ENCODE measurements at places on chromosomes 1 and 21.

DNA sequence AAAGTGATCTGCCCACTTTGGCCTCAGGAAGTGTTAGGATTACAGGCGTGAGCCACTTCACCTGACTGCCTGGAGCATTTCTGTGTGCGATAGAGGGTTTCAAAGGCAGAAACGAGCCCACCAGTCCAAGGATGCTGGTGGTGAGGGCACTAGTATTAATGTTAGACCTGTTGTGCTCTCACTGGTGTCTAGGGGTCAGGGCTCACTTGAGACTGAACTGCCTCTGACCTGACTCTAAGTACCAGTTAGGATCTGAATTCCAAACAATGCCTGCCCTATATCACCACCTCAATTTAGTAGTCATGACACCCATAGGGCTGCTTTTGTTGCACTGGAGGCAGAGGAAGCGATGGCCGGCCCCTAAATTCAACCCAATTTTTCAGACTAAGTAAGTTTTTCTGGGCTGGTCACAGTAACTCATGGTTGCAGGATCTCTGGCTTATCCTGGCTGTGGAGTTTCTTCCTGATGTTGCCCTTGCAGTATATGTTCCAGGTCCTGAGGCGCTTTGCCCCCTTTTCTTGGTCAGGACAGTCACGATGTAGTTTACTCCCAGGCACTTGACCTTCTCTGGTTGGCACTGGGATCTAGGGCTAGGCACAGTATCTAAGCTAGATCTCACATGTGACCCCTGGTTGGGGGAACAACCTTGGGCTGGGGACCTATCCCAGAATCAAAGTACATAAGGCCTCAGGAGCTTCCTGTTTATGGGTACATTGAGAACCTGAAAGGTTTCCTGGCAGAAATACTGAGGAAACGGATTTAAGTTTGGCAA lies 4.5 kb downstream of the CCDC17 start:
- DNase-seq = no peak

DNA sequence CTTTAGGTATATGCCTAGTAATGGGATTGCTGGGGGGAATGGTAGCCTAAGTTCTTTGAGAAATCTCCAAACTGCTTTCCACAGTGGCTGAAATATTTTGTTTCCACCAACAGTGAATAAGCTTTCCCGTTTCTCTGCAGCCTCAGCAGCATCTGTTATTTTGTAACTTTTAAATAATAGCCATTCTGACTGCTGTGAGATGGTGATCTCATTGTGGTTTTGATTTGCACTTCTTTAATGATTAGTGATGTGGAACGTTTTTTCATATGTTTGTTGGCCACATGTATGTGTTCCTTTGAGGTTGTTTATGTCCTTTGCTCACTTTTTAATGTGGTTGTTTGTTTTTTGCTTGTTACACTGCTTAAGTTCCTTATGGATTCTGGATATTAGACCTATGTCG lies 237.4 kb downstream of the CENPF start:
- no peak for DNase-seq

DNA sequence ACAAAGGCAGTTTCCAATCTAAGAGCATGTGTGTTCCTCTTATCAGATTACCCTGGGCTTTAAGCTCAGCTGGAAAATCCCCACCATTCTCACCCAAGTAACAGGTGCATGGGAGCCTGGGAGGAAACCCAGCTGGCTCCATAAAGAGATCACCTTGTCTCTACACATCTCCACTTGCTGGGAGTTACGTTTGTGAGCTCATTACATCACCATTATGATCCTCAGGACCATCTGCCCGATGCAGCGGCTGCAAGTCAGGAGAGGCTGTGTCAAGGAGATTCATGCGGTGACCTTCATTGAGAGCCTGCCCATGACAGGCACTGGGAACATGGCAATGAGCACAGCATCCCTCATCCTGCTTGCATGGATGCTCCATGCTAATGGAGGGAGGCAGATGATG lies 618.0 kb downstream of the NPHP4 start:
- DNase-seq = no peak

DNA sequence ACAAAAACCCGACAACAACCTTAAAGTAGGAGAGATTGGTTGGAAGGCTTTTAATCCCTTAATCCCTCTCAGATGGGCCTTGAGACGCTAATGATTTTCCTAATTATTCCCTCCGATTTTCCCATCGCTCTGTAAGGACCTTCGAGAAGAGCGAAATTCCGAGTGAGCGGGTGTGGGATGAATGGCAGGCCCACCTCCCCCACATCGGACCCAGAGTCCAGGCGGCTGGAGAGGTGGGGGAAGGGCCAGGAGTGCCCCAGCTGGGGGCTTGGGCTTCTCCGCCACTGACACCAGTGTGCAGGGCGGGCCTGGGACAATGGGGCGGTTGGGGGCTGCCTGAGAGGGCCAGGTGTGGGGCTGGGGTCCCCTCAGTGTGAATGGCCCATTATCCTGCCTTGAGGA lies 23.4 kb downstream of the RHBG start:
- no peak for DNase-seq

- no peak for DNase-seq
Measured at GRCh38 chr21:33232291-33233034, 2.7 kb downstream of the IFNAR2 start.

GRCh38 chr1:95230256-95230655 lies 3.8 kb upstream of the RWDD3 start:
- DNase-seq = no peak

DNA sequence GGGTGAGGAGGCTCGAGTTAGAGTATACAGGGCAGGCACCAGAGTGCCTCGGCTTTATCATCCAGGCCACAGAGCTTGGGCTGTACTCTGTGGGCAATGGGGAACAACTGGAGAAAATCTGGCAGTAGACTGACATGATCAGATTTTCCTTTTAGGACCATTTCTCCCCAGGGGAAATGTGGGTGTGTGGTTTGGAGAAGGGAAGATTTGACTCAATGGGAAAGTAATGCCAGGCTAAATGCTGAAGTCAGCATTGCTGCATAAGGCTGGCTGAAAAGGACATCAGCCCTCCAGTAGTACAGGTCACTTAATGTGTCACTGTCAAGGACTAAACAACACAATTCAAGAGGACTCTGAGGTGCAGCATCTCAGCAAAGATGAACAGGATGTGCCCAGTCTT lies 5.0 kb downstream of the FYB2 start:
- DNase-seq = no peak

DNA sequence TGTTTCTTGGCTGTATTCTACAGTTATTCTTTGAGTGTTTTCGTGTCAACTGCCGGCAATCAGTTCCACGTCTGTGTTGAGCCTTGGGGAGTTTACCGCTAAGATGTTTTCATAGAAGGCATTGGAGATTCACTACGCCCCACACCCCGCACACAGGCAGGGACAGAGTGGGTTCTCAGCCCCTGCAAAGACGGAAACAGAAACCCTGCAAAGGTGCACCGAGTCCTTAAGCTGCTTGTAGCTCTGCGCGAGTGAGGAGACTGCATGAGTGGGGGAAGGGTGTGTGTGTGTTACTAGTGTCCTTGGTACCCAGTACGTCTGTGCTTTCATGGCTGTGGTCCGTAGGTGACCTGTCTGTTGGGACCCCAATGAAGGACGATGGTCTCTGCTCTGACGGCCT lies 1.9 kb downstream of the LHX4 start:
- DNase-seq = no peak

- peak; percentile 73 for DNase-seq
Measured at GRCh38 chr1:96966536-96967138, 245.1 kb downstream of the PTBP2 start.

DNA sequence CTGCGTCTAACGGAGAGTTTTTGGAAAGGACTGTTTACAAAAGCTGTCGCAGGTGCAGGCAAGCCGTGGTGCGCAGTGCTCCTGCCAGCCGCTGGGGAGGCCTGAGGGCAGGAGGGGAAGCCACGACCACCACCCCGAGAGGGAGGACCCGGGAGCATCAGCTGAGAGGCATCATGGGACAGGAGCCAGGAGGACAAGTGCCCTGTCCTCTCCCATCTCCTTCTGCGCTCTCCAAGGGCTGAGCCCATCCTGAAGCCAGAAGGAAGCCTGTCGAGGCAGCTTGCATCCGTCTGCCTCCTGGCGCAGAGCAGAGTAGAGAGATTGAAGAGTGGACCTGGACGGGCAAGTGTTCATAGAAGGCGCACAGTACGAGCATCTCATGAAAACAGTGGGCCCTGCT lies 310.9 kb downstream of the KIF26B start:
- no peak for DNase-seq

- no peak for DNase-seq
Measured at GRCh38 chr1:219039682-219040154, 134.0 kb upstream of the LYPLAL1 start.

DNA sequence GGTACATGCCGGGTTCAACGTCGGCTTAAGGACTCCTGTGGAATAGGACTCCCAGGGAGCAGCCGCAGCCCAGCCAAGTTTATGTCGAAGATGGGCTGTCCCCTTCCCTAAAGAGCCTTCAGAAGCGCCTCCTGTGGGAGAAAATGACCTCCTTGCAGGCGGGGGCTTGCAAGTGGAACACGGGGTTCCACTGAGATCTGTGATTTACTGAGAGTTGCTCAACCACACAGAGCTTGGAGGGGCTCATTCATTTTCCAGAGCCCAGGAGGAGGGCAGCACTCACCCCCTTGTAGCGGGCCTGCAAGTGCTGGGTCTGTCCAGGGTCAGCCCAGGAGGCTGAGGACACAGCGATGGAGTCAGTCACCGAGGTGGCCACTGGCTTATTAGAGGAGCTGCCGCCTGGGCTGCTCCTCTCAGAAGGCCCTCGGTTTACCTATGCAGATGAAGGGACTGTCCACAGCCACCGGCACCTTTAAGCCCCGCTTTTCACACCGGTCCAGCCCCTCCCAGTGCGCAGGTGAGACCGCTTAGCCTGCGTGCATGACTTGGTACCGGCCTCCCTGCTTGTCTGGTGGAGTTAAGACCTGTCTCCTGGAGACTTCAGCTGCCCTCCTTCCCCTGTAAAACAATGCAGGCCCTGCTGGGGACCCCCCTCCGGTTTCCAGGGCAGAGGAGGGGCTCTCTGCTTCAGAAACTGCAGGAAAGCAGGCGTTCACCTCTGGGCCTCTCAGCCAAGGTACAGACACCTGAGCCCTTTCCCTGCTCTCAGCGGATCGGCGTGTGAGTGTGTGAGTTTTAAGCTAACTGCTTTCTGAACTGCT lies 57.5 kb downstream of the ATP5PO start:
- no peak for DNase-seq

DNA sequence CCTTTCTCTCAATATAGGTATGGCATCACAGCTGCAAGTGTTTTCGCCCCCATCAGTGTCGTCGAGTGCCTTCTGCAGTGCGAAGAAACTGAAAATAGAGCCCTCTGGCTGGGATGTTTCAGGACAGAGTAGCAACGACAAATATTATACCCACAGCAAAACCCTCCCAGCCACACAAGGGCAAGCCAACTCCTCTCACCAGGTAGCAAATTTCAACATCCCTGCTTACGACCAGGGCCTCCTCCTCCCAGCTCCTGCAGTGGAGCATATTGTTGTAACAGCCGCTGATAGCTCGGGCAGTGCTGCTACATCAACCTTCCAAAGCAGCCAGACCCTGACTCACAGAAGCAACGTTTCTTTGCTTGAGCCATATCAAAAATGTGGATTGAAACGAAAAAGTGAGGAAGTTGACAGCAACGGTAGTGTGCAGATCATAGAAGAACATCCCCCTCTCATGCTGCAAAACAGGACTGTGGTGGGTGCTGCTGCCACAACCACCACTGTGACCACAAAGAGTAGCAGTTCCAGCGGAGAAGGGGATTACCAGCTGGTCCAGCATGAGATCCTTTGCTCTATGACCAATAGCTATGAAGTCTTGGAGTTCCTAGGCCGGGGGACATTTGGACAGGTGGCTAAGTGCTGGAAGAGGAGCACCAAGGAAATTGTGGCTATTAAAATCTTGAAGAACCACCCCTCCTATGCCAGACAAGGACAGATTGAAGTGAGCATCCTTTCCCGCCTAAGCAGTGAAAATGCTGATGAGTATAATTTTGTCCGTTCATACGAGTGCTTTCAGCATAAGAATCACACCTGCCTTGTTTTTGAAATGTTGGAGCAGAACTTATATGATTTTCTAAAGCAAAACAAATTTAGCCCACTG lies 11.5 kb downstream of the HIPK1 start:
- DNase-seq = peak; percentile 86

GRCh38 chr1:21716169-21716568 lies 47.0 kb upstream of the RAP1GAP start:
- DNase-seq = no peak

DNA sequence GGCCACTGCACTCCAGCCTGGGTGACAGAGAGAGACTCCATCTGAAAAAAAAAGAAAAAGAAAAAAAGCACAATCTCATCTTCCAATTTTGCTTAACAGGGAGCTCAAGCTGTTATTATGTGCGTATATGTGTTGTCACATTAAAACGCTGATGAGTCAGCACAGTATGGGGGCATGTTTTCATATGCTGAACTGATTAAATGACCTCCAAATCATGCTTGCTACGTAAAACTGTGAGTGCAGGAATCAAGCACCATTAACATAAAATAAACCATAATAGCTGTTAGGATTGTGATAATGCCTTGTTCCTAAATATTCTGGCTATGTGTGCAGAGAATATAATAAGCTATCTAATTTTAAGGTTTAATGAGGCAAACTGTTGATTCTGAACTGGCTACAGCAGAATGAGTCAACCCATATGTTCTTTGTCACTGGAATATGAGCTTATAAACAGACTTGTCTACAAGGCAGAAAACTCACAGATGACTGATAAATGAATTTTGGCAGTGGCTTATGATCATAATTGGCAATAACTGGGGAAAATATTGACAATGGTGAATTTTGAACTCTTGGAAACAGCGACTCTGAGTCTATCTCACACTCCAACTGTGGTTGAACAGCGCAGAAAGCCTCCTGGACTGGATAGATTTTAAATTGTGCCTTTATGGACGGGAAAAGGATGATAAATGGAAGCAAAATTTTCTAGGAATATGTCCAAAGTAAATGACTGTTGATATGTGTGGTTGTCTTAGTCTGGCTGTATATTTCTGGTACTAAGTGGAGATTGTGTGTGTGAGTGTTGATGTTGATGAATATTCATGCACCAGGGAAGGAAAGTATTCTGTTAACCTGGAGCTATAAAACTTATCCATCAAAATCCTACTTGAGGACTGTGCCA lies 75.5 kb downstream of the VCAM1 start:
- DNase-seq = no peak

- DNase-seq = no peak
Measured at GRCh38 chr1:232715154-232715553, 85.2 kb upstream of the SIPA1L2 start.

GRCh38 chr1:30713311-30713710 lies 10.1 kb downstream of the MATN1 start:
- no peak for DNase-seq

DNA sequence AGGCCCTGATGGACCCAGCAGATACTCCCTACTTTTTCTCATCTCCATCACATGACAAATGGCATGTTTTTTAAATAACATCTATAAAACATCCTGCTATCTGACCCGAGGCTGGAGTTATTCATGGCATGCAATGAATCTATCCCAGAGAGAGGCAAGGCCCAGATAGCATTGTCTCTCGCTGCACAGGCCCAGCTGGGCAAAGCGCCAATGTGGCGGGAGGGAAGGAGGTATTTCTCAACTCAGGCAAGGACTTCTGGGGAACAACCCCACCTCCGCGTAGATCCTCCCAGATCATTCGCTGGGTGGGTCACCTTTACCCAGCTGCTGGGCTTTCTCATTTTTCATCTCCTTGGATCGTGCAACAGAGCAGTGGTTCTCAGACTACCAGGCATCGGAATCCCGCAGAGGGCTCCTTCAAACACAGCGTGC lies 59.8 kb downstream of the ERG start:
- no peak for DNase-seq

Measured in CD8-positive, alpha-beta T cell (primary cell).